IMR-90 (cell line): ENCODE measurements at places on chromosomes 16 and 17. TPM values are rescaled to one million over a fixed set of nuclear protein-coding genes. Genes with fewer than 3 reads are reported as not detected.

Gene KRT34
- 3.4 and 4.2 TPM in 2 replicates for polyA plus RNA-seq

Gene CCDC154
- polyA plus RNA-seq, result 0.09 TPM in 1 of 2 replicates, not detected in the other

Gene SLC16A5
- 5.9 and 7.1 TPM in 2 replicates for polyA plus RNA-seq

Gene TBC1D3C
- 0.04 TPM in 1 of 2 replicates, not detected in the other for polyA plus RNA-seq

DNA sequence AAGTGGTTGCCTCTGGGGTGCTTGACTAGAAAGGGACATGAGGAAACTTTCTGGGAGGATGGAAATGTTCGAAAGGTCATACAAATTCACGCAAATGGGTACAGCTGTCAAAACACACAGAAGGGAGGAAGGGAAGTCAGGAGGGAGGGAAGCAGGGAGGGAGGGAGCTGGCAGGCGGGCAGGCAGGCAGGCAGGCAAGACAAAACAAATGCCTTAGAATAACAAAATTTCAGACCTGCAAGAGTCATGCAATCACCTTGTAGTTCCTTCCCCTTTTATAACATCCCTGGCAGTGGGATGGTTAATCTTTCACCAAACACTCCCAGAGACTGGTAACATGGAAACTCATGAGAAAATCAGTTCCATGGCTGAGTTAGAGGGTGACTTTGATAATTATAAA is 189.2 kb downstream of the STX8 start:
- no peak overlapping the region for H3K4me3 ChIP-seq
- no peak for DNase-seq
- no peaks in the 10 kb centered on the region for H3K36me3 ChIP-seq
- no peaks in the 10 kb centered on the region for H3K27me3 ChIP-seq
- no peak overlapping the region for H3K27ac ChIP-seq
- H3K4me1 ChIP-seq, result no peaks in the 10 kb centered on the region

DNA sequence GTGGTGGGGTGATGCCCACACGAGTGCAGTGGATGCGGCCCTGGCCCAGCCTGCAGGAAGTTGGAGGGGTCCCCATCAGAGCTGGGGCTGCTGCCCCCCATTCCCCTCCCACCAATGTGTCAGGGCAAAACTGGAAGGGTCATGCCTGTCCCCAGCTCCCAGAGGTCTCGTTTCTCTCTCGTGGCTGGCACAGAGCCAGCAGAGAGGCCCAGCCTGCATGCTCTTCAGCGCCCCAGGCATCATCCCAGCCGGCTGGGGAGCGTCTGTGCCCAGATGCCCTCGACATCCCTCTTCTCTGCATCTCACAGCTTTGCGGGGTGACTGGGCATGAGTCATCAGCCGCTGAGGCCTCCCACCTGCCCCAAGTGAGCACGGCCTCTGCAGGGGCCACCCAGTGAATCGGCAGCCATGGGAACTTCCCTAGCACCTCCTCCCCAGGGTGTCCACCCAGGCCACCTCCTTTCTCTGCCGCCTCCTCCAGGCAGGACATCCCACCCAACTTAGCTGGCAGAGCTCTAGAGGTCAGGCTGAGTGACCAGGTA is 9.8 kb upstream of the CSNK1D start:
- no peak overlapping the region for H3K4me3 ChIP-seq
- no peaks in the 10 kb centered on the region; the same call in 1 of the 2 replicates for H3K36me3 ChIP-seq
- DNase-seq, result peak; percentile 93
- H3K27me3 ChIP-seq, result no peaks in the 10 kb centered on the region
- H3K27ac ChIP-seq, result no peak overlapping the region
- H3K4me1 ChIP-seq, result peaks cover 29% of the 10 kb centered on the region

DNA sequence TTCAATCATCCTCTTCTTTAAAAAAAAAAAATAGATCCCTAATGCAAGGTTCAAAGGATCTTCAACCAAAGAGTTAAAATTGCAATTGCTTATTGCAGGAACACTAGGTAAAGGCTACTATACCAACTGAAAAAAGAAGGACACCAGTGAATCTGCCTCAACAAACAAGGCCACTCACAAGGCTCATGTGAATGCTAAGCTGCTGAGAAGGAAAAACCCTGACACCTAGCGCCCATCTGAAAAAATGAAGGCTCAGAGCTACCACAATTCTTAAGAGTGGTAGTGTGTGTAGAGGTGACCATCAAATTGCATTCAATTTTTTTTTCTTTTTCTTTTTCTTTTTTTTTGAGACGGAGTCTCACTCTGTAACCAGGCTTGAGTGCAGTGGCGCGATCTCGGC is 201.6 kb upstream of the C17orf78 start:
- H3K4me3 ChIP-seq, result no peak overlapping the region
- DNase-seq, result peak; percentile 28
- peaks cover 4% of the 10 kb centered on the region; the same call in 1 of the 2 replicates for H3K36me3 ChIP-seq
- H3K27ac ChIP-seq, result no peak overlapping the region
- no peaks in the 10 kb centered on the region for H3K27me3 ChIP-seq

- H3K4me1 ChIP-seq, result no peaks in the 10 kb centered on the region
- no peaks in the 10 kb centered on the region for H3K36me3 ChIP-seq
- H3K4me3 ChIP-seq, result no peak overlapping the region
- H3K27me3 ChIP-seq, result no peaks in the 10 kb centered on the region
- peak; percentile 4 for DNase-seq
- H3K27ac ChIP-seq, result no peak overlapping the region
Observed at GRCh38 chr17:6061290-6061689, 8.9 kb upstream of the WSCD1 start.

DNA sequence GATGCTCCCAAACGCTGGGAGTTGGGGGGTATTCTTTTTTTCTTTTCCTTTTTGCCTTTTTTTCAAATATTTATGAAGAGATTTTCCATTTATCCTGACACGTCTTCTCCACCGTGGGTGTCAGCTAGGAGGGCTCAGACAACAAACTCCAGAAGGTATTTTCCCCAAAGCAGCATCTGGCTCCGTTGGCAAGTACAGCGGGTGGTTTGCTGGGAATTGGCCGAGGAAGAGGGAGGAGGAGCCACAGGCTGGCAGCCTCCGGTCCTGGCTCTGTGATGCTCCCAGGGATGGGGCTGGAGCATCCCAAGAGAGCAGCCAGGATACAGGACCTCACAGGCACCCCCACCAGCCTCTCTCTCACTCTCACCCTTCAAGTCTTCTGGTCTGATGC is 10.9 kb upstream of the CACNG4 start:
- no peaks in the 10 kb centered on the region for H3K27me3 ChIP-seq
- H3K27ac ChIP-seq, result no peak overlapping the region
- H3K4me1 ChIP-seq, result peaks cover 22% of the 10 kb centered on the region

GRCh38 chr17:9003355-9004131 is 17.8 kb upstream of the NTN1 start:
- H3K27me3 ChIP-seq, result peaks cover 32% of the 10 kb centered on the region
- no peaks in the 10 kb centered on the region for H3K36me3 ChIP-seq
- no peak overlapping the region for H3K4me3 ChIP-seq
- H3K4me1 ChIP-seq, result no peaks in the 10 kb centered on the region
- H3K27ac ChIP-seq, result no peak overlapping the region
- no peak for DNase-seq

- H3K27me3 ChIP-seq, result peaks cover 3% of the 10 kb centered on the region; the same call in 1 of the 2 replicates
- H3K27ac ChIP-seq, result no peak overlapping the region
- H3K36me3 ChIP-seq, result no peaks in the 10 kb centered on the region
- no peak overlapping the region for H3K4me3 ChIP-seq
Observed at GRCh38 chr17:74729866-74730265, 7.2 kb upstream of the RAB37 start.

GRCh38 chr16:49756775-49757558 is 98.9 kb downstream of the ZNF423 start:
- H3K4me1 ChIP-seq, result no peaks in the 10 kb centered on the region
- H3K27ac ChIP-seq, result no peak overlapping the region

DNA sequence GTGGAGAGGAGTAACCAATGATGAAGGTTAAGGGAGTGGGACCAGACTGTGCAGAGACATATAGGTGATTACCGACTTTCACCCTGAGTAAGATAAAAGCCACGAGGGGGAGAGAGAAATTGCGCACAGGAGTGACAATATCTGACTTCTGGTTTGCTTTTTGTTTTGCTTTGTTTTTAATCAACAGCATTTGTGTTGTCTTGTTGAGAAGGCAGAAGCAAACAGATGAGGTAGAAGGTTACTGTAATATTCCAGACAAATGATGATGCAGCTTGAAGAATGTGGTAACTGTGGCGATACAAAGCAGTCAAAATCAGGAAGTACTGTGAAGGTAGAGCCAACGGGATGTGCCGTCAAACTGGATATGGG is 7.5 kb downstream of the PELP1 start:
- DNase-seq, result no peak
- H3K27ac ChIP-seq, result no peak overlapping the region
- peaks cover 5% of the 10 kb centered on the region for H3K36me3 ChIP-seq
- no peaks in the 10 kb centered on the region for H3K27me3 ChIP-seq
- H3K4me3 ChIP-seq, result no peak overlapping the region

DNA sequence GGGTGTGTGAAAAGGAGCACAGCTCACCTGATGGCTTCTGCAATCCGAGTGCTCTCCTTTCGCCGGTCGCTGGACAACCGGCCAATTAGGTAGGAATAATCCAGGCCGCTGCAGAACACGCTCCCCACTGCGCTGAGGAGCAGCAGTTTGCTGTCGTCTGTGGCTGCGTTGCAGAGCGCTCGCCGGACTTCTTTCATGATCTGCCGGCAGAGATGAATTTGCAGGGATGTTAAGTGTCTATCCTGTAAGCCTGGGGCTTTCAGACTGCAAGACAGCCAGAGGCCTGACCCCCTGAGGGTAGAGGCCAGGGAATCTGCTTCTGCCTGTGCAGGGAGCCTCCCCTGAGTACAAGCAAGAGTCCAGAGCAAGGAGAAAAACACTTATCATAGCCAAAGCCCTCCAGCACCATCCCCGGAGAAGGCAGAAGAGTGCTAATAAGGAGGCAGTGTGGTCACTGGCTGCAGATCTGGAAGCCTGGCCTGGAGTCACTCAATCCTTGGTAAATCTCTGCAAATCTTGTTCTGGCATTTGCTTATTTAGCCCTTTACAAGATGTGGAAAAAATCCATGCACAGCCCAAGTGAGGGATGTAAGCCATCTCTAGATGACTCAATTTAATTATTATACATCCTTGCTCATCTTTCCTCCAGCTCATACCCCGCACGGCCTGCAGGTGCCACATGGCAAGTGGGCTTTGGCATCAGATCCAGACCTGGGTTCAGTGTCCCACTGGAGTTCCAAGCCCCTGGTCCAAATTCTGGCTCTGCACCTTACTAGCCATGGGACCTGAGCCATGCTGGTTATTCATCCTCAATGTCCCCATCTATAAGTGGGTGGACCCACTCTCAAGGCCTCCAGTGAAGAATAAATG is 80.2 kb downstream of the DYNLRB2 start:
- no peak overlapping the region for H3K27ac ChIP-seq
- H3K4me1 ChIP-seq, result no peaks in the 10 kb centered on the region
- DNase-seq, result no peak
- no peaks in the 10 kb centered on the region for H3K27me3 ChIP-seq
- H3K4me3 ChIP-seq, result no peak overlapping the region

DNA sequence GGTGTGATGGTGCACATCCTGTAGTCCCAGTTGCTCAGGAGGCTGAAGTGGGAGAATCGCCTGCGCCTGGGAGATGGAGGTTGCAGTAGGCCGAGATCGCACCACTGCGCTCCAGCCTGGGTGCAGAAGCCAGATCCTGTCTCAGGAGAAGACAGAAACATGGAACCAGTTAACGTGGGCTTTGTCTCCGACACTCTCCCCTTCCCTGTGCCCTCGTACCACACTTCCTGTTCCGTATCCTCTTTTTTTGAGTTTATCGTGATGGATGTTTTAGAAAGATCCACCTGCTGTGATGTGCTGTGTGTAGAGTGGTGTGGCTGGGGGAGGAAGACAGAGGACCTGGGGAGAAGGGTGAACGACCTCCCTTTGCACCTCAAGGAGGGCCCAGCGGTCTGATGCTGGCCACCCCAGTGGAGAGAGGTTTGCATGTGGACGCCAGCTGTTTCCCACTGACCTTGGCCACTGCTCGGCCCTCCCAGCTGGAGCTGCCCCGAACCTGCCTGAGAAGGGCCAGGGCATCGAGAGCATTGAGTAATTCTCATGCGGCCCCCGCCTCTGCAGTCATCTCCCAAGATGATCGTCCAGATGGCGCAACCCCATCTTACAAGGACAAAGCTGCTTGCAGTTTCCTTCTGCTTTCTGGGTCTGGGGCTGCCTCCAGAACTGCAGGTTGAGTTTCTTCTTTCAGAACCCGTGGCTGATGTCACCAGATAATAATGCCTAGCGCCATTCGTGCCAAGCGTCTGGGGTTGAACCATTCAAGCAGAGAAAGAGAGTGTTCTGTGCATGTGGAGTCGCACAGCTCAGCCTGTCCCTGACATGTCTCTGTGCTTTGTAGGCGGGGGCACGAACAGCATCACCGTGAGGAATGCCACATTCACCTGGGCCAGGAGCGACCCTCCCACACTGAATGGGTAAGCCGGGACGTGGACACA is 126.3 kb downstream of the ABCC1 start:
- no peak overlapping the region for H3K4me3 ChIP-seq
- H3K4me1 ChIP-seq, result peaks cover 32% of the 10 kb centered on the region
- DNase-seq, result peak; percentile 41
- H3K27ac ChIP-seq, result peak overlapping the region; percentile 68
- peaks cover 79% of the 10 kb centered on the region for H3K36me3 ChIP-seq

GRCh38 chr17:29160253-29160652 is 19.9 kb downstream of the MYO18A start:
- H3K27ac ChIP-seq, result peak overlapping the region; percentile 61; the same call in 1 of the 2 replicates
- DNase-seq, result no peak
- H3K36me3 ChIP-seq, result peaks cover 2% of the 10 kb centered on the region; the same call in 1 of the 2 replicates
- H3K4me3 ChIP-seq, result no peak overlapping the region
- H3K27me3 ChIP-seq, result no peaks in the 10 kb centered on the region
- H3K4me1 ChIP-seq, result peaks cover 58% of the 10 kb centered on the region
